ENCODE measurements at places on chromosomes 6 and 20. TPM values are rescaled to one million over a fixed set of nuclear protein-coding genes. Genes with fewer than 3 reads are reported as not detected.

DNA sequence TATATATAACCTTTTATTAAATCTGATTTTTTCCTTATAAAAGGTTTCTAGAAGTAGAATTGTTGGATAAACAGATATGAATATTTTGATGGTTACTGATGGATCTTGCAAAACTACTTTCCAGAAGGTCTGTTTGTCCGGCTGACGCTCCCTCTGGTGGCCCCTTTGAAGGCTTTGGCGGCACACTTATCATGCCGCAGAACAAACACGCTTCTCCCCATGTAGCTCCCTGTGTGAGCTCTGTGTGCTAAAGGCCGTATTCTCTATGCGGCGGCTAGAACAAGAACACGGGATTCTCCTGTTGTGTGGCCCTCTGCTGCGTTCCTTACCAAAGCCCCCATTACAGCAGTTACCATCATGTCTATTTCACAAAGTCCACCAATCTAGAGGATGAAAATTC lies 30.0 kb downstream of the PPP1R3G start:
- no peaks in the 10 kb centered on the region for H3K27me3 ChIP-seq
- peaks cover 4% of the 10 kb centered on the region for H3K4me1 ChIP-seq
- no peak overlapping the region for H3K4me3 ChIP-seq
- DNase-seq = no peak

GRCh38 chr6:104623052-104623690 lies 236.5 kb downstream of the HACE1 start:
- peaks cover 49% of the 10 kb centered on the region for H3K4me1 ChIP-seq
- no peak for DNase-seq
- H3K27me3 ChIP-seq = no peaks in the 10 kb centered on the region
- H3K36me3 ChIP-seq = peaks cover 2% of the 10 kb centered on the region
- peak overlapping the region; percentile 9 for H3K27ac ChIP-seq

DNA sequence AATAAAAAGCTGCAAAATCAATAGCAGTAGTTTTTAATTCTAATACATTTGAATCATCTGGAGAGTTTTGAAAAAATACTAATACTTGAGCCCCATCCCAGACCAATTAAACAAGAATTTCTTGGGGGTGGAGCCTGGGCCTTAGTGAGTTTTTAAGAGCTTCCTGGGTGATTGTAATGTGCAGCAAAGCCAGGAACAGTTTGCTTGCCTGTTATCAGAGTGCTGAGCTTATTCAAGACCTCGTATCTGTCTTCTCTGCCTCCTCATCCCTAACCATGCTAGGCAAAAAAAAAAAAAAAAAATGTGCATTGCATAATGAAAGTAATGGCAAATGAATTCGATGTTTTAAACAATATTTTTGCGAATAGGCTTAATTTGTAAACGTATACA lies 36.4 kb upstream of the MYB start:
- no peak for DNase-seq
- H3K27me3 ChIP-seq = peaks cover 7% of the 10 kb centered on the region
- peaks cover 11% of the 10 kb centered on the region for H3K4me1 ChIP-seq
- H3K36me3 ChIP-seq = no peaks in the 10 kb centered on the region
- no peak overlapping the region for H3K4me3 ChIP-seq
- no peak overlapping the region for H3K27ac ChIP-seq

DNA sequence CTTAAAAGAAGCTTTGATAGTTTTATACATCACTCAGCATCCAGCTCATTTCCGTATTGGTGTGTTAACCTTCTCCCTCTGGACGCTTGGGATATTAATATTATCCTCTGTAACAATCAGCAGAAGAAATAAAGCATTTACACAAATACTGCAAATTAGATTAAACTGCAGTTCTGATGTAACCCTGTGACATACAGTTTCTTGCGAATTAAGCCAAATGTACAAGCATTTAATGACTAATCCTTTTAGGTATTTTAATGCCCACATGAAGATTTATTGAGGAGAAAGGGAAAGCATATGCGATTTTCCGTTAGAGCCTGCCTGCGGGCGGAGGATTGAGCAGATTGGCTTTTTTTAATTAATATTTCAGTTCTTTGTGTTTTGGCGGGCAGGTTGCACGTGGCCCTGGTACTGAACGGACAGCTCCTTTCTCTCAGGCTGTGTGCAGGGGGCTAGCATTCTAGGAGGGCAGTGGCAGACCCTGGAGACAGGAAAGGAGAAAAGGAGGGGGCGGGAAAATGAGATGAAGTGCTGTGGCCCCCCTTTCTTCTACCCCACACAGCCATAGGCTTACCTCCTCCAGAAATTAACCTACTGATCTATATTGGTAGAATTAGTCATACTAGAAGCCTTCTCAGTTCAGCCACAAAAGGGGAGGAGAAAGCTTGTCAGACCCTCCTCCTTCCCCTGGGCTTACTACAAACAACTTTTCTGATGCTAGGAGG lies 14.1 kb upstream of the TFAP2D start:
- H3K36me3 ChIP-seq = no peaks in the 10 kb centered on the region
- DNase-seq = no peak
- H3K27me3 ChIP-seq = peaks cover 24% of the 10 kb centered on the region
- H3K27ac ChIP-seq = peak overlapping the region; percentile 66
- peaks cover 5% of the 10 kb centered on the region for H3K4me1 ChIP-seq
- H3K4me3 ChIP-seq = no peak overlapping the region

DNA sequence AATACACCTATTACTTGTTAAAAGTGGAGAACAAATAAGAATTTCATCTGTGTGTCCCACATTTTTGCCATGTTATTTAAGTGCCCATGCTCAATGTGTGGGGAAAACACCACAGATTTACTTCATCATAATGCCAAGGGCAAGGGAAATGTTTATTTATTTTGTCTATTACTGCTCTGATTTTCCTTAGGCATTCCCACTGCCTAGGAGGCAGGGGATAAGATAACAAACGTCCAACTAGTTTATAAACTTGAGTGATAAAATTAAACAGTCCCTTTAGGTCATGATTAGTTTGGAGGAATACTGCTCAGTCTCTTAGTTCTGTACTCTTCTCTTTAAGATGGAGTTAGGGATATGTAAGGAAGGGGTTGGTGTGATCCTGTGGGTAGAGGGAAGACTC lies 598.4 kb upstream of the MARCKS start:
- no peak overlapping the region for H3K27ac ChIP-seq
- no peak overlapping the region for H3K4me3 ChIP-seq
- DNase-seq = no peak

GRCh38 chr20:48492015-48492714 lies 335.6 kb downstream of the PREX1 start:
- H3K27me3 ChIP-seq = peaks cover 47% of the 10 kb centered on the region
- no peaks in the 10 kb centered on the region for H3K36me3 ChIP-seq
- no peak overlapping the region for H3K27ac ChIP-seq
- H3K4me3 ChIP-seq = no peak overlapping the region

PRDM1 gene
- 0.15 TPM for total RNA-seq

ADGRF1 gene
- not detected for total RNA-seq

C6orf120 gene
- 29.0 TPM for total RNA-seq

PTK7 gene
- total RNA-seq = 293 TPM

Measured in chondrocyte (in vitro differentiated cells).